ENCODE measurements at places on chromosomes 3 and 15. TPM values are rescaled to one million over a fixed set of nuclear protein-coding genes. Genes with fewer than 3 reads are reported as not detected.

- DNase-seq = no peak
Measured at GRCh38 chr3:185807445-185808068, 17.3 kb downstream of the IGF2BP2 start.

DNA sequence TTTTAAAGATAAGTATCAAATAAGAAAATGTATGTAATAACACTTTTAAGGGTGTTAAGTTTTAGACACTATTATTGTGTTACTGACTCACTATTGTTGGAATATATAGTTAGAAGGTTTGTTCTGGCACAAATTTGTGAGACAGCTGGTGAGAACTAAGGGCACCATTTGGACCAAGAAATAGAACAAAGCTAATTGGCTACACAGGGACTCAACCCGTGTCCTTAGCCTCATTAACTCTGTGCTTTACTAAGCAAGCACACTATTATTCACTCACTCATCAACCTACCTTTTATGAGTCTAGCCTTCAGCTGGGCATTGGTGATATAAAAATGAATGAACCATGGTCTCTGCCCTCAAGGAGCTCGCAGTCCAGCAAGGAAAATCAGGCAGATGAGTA lies 4.1 kb upstream of the UNC13C start:
- DNase-seq = no peak

- no peak for DNase-seq
Measured at GRCh38 chr3:37297459-37297858, 123.1 kb upstream of the LRRFIP2 start.

GRCh38 chr3:33729993-33730392 lies 11.9 kb upstream of the CLASP2 start:
- no peak for DNase-seq

IL20RB gene
- total RNA-seq = 0.35 TPM

TFRC gene
- total RNA-seq = 56.4 TPM
